ENCODE measurements at places on chromosomes 1 and 21. TPM values are rescaled to one million over a fixed set of nuclear protein-coding genes. Genes with fewer than 3 reads are reported as not detected.

The MRPS14 gene
- 35.3 TPM for total RNA-seq

The OR2L3 gene
- 0.15 TPM for total RNA-seq

DNA sequence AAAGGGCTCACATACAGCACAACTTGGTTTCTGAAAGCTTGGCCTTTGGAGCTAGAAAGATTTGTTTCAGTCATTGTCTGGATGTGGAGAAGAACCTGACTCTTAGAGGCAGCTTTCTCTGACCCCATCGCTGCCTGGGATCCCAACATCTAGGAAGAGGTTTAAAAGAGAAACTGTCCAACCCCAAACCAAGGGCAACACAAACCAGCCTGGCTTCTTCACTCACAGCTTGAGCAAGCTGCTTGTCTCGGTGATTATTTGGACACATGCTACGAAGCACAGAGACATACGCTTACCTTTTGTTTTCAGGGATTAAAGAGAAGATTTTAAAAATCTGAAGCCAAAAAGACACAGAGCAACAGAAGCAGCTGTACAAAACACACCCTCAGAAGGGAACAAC lies 109.8 kb downstream of the ETS2 start:
- no peak for DNase-seq

GRCh38 chr1:151072224-151072623 lies 1.7 kb downstream of the GABPB2 start:
- DNase-seq, result no peak

The ERO1B gene
- 3.0 TPM for total RNA-seq

DNA sequence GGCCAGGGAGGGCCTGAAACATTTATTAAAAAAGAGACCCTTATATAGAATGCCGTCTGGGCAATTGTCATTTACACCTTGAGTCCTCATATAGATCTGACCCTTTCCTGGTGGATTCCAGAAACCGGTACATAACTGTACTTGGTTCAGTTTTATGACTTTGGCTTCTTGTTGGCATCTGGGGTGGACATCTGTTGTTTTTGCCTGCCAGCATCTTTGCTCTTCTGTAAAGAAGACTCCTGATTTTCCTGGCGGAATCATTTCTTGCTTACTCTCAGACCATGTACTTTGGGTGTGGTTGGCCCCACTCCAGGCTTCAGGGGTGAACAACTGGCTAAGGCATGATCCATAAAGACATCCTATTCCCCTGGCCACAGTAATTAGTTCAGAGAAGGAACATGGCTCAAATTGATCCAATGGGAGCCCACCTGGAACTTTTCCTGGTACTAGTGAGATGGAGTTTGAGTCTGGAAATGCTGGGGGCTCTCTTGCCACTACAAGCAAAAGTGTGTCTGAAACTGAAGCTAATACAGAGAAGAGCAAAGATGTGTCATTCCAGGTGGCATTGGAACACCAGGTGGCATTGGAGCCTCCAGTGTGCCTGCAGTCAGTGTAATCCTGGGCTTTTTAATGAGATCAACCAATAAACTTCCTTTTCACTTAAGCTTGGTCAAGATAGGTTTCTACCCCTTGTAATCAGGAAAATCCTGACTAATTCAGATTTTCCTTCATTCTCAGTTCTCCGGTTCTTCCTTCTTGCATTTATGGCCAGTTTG lies 332.5 kb upstream of the CAMK1G start:
- no peak for DNase-seq

The ELF3 gene
- total RNA-seq, result 0.96 TPM

DNA sequence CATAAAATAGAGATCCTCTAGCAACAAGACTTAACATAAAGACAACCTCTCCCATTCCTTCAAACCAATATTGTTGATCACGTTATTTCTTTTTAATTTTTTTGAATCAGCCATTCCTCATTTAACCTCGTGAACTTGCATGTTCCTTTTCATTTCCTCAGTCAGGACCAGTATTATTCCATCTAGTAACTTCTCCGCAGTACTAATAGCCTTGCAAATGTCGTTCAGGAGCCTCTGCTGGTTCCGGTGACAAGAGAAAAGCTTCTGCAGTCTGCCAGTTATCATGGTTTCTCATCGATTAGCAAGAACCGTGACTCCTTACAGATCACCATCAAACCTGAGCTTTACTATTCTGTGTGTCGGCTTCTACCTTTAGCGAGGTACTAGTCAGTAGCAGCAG lies 3.0 kb downstream of the APP start:
- DNase-seq, result no peak

The F13B gene
- not detected for total RNA-seq

DNA sequence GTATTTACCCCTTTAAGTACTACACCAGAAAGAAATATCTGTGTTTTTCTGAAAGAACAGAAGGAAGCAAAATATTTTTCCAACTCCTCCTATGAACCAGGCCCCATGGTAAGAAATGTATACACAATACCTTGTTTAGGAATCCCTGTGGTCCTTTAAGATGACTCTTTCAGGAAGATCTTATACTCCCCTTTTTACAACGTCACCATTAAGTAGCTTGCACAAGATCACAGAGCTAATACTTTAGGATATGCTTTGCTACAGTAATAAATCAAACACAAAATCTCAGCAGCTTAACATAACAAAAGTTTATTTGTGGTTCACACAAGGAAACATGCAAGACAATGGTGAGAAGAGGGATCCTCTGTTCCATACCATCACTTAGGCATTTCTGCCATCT lies 8.8 kb upstream of the LAMB3 start:
- DNase-seq, result no peak

The FMO4 gene
- total RNA-seq, result 0.56 TPM

GRCh38 chr1:65992165-65992821 lies 199.6 kb downstream of the PDE4B start:
- no peak for DNase-seq

DNA sequence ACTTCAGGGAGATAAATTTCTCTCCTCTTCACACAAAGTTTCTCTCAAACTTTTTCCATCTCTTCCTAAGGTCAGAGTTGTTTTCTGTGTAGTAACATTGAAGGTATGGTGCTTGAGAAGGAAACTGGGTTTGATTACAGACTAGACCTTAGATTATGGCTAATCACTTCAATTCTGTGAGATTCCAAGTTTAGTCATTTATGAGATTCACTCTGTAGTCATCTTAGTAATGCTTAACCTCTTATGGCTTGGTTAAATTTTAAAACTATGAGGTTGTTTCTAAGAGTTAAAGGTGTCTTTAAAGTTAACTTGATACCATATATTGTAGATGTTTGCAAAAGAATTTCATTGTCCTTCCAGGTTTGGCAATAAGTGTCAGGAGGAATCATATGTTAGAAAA lies 1092.2 kb downstream of the KCNT2 start:
- DNase-seq, result no peak

DNA sequence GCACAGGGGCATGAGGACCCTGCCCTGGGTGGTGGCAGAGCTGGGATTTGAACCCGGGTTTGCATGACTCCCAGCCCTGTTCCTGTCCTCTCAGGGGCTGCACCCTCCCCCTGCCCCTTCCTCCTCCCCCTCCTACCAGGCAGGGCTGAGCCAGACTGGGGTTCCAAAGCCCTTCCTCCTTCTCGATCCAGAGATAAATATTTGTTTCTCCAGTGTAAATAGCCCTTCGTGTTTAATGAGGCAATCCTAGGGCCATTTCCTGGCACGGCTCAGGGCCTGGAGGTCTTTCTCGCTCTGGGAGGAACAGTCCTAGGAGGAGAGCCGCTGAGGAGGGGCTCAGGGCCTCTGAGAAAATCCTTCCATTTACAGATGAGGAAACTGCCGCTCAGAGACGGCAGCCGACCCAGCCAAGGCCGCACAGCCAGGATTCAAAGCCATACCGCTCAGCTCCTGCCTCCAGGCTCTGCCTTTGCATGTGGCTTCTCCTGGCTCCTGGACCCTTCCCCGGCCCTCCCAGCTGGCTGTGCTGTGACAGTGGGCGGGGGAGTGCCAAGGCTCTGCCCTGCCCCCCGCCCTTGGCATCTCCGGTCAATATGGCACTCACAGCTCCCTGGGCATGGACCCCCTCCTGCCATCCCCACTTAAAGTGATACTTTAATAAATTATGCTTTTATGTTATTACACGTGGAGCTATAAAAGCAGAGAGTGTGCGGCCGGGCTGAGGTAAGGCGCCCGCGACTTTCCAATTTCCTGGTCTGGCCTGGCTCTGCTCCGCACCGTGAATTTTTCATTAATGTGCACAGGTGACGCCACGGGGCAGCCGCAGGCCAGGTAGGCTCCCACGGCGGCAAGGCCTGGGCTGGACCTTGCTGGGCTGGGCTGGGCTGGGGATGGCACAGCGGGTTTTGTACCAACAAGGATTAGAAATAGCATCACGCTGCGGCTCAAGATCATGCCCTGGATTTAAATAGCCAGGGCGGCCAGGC lies 114.7 kb upstream of the WNT4 start:
- no peak for DNase-seq

The ILF2 gene
- 221 TPM for total RNA-seq

DNA sequence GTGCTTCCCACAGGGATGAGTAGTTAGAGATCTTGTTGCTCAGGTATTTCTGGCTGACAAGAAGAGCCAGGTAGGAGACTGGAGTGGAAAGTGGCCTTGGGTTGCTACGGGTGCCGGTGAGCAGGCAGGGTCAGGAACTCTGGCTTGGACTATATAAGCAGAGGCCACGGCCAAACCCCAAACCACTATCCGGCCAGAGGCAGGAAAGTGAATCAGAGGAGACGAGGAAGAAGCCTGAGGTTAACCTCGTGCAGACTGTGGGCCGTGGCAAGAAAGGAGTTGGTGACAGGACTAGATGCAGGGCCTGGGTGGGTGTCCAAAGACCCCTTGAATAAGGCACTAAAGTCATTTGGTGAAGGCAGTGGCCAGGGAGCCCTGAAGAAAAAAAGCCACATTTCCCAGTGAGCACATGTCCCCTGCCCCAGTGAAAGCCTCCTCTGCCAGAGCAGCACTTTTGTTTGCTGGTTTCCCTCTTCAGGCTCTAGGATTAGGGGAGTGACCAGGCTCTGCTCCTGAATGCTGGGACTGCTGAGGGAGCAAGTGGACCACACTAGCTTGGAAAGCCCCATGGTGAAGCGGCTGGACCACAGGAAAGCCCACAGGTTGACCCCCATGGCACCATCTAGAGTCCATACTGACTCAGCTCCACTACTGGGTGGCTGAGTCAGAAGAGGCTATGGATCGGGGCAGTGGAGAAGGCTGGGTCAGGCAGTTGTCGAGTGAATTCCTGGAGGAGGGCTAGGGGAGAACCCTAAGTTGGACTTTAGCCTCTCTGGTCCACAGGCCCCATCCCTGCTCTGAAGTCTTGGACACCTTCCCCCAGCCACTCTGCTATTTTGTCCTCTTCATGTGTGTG lies 23.4 kb downstream of the CSF1 start:
- DNase-seq, result no peak

DNA sequence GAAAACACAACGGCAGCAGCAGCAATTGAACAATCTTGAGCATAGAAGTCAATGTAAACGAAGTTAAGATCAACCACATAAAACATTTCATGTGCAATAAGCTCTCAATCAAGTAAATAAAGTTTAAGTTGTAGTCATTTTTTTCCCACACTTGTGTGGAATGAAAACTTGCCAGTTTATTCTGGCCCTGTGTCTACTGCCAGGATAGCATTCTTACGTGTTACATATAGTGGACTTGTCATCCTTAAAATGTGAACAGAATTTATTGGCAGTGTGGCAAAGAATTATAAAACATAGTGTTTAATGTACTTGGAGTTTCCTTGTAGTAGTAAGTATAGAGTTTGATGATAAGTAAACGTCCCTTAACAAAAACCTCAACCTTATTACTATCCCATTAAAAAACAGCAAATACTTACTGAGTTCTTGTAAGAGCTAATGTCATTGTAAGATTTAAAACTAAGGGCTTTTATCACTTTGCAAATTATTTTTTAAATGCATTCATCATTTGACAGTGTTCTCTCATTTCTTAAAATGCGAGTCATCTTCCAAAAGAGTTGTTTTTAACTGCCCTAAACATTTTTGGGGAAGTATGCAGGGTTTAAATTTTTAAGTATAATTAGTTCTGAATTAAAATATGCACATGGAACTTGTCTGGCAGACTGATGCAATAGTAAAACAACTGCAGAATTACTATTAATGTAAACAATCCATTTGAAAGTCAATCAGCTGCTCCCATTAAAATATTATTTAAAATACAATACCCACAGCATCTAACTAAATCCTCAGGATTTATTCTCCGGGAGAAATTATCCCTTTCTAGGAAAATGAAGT lies 7.9 kb downstream of the COX20 start:
- no peak for DNase-seq

The CR1L gene
- total RNA-seq, result not detected

The KRTAP12-2 gene
- total RNA-seq, result not detected
